ENCODE measurements at places on chromosomes 16 and 17.
A peak's percentile ranks its signal among the peaks of the same experiment; 100 is the strongest.

DNA sequence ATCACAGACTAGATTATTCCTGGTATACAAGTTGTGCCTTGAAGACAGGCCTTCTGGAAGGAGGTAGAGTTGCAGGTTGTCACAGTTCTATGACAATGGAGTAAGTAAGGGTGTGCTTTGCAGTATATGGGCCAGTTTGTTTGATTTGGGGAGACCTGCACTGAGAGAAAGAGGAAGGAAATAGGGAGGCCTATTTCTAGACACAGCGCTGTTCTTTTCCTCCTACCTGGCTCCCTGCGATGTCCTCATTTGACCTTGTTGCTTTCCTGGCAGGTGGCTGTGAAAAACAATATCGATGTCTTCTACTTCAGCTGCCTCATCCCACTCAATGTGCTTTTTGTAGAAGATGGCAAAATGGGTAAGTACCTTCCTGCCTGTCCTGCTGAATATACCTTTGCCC lies 22.5 kb upstream of the RASL10B start:
- no peak for DNase-seq

GRCh38 chr17:50102164-50102991 lies 7.2 kb downstream of the PDK2 start:
- no peak for DNase-seq

DNA sequence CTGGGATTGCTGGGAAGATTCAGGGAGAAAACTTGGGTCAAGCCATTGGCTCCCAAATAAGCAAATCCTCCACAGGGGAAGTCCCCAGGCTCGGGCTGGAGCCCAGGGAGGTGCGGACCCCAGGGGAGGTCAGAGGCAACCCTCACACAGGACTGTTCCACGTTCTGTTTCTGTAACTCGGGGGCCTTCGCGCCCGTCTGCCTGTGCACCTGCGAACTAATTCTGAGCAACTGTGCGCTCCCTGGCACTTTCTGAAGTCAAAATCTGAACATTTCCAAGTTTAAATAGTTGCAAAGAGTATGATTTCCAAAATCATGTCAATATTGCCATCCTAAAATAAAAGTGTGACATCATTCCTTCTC lies 16.8 kb downstream of the TIMM22 start:
- DNase-seq: no peak

- DNase-seq: no peak
These were observed 172.0 kb upstream of the CIBAR2 start for GRCh38 chr16:85284141-85284817.

GRCh38 chr17:20009302-20010098 lies at the start of gene SPECC1:
Gene SPECC1 (plus strand): TSS chr17:20009359. CDS start chr17:20096652, 87,293 bp downstream.
- peak; percentile 98 for DNase-seq

DNA sequence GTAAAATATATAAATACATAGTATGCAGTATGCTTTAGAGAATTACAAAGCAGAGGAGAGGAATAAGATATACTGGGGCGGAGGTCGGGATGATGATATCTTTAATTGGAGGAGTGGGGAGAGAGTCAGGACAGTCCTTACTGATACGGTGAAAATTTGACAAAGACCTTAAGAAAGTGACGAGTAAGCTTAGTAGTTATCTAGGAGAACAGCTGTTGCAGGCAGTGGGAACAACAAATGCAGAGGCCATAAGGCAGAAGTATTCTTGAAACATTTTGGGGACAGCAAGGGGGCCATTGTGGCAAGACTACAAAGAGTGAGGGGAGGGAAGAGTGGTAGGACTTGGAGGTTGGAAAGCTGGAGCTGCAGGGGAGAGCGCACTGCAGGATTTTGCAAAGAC lies 22.3 kb upstream of the CDC6 start:
- DNase-seq: no peak

- no peak for DNase-seq
These were observed 71.6 kb downstream of the GPR139 start for GRCh38 chr16:20001856-20002707.

DNA sequence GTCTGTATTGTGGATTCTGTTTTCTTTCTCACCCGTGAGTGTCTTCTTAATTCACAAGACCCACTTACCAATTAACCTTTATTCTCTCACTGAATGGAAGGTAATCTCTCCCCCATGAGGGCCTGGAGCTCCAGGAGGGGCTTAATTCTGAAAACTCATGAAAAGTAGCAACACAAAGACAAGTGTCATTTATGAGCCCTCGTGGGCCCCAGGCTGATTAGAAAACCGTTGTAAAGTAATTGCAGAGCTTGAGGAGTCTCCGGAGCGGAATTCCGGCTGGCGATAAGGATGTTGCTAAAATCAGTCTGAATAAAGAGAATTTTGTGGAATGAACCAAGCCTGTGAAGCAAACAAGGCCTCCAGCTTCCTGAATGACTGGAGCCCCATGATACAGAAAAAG lies 301.5 kb downstream of the HAPSTR1 start:
- DNase-seq: no peak

GRCh38 chr16:11361701-11362451 lies 16.6 kb downstream of the RMI2 start:
- no peak for DNase-seq

DNA sequence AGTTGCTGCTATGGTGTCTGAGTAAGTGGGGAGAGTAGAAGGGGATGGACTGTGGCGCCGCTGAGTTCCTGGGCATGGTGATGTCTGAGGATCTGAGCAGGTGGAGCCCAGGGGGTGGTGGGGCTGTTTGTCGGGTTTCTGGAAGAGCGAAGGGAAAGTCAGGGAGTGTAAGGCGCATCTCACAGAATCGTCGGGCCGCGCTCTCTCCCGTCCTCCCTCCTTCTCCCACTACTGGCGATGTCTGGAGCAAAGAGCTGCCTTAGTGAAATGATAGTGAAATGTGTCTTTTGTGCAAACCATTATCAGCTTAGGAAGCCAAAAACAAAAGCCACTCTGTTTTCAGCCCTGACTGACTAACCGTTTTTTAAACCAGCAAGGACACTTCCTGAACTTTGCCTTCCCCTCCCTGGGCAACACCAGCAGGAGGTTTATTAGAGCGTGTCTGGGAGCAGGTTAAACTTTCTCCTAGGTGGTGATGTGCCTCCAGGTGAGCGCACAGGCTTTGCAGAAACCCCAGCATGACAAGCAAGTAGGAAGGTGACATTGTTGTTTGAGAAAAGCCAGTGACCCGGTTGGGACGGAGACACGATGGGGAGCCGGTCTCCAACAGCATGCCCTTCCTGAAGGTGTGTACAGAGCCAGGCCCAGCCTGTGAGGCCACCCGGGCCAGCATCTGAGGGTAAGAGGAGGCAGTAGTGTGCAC lies 49.1 kb downstream of the RAB11FIP3 start:
- DNase-seq: no peak

GRCh38 chr17:67056746-67057490 lies 12.6 kb downstream of the CACNG1 start:
- no peak for DNase-seq

DNA sequence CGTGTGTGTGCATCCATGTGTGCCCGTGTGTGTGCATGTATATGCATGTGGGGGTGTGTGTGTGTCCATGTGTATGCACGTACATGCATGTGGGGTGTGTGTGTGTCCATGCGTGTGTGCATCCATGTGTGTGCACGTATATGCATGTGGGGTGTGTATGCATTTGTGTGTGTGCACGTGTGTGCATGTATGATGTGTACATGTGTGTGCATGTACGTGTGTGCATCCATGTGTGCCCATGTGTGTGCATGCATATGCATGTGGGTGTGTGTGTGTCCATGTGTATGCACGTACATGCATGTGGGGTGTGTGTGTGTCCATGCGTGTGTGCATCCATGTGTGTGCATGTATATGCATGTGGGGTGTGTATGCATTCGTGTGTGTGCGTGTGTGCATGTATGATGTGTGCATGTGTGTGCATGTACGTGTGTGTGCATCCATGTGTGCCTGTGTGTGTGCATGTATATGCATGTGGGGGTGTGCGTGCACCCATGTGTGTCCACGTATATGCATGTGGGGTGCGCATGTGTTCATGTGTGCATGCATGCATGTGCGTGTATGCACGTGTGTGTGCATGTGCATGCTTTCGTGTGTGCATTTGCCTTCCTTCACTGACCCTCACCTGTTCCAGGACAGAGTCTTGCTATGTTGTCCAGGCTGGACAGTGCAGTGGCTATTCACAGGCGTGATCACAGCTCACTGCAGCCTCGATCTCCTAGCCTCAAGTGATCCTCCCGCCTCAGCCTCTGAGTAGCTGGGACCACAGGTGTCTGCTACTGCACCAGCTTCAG lies 129.6 kb upstream of the TNRC6C start:
- DNase-seq: no peak

- DNase-seq: no peak
These were observed 16.4 kb upstream of the SEC14L1 start for GRCh38 chr17:77124192-77124889.

- no peak for DNase-seq
These were observed 460.9 kb downstream of the SLC39A11 start for GRCh38 chr17:72631568-72631948.

DNA sequence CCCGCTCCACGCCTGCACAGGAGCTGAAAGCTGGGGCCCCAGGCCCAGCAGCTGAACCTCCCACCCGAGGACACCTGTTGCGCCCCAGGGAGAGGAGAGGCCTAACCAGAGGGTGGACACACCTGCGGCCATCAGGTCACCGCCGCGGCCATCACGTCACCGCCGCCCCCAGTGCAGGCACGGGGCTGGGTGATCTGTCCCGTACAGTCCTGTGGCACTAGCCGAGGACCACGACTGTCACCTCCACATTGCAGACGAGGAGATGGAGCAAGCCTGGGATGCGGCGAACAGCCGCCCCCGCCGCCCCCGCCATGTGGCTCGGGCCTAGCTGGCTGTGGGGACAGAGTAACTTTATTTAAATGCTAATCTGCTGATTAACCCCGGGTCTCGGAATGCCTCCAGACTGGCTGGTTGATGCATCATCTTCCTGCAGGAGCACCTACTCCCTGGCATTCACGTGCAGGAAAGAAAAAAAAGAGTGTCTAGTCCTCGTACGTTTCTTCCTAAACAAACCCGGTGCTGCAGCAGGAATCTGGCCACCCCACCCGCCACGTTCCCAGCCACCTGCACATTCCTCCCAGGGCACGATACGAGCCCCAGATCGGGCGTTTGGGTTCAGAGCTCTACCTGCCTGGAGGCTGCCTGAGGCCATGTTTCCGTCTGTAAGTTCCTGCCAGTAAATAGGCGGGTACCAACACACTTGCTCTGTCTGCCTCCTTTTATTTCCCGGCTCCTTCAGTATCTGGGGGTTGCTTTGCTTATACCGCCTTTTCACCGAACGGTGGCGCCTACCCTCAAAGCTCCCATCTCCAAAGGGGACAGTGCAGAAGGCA lies 29.9 kb downstream of the PIEZO1 start:
- DNase-seq: no peak

GRCh38 chr16:83968306-83968851 lies 335 bp downstream of the NECAB2 start:
- DNase-seq: no peak

DNA sequence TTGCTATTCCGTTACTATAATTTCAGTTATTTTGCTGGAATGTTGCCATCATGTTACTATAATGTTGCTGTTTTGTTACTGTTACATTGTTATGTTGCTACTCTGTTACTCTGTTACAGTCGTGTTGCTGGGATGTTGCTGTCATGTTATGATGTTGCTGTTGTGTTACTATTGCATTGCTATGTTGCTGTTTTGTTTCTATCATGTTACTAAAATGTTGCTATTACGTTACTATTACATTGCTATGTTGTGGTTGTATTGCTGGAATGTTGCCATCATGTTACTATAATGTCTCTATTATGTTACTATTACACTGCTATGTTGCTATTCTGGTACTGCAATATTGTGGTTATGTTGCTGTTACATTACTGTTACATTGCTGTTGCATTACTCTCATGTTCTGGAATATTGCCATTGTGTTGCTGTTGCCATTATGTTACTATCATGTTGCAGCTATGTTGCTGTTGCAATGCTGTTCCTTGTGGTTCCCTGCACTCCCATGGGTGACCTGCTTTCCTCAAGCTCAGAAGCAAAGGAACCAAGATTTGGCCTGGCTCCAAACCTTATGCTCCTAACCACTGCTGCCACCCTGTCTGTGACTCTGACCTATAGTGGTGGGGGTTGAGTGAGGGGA lies 64.4 kb downstream of the ABCC6 start:
- no peak for DNase-seq

DNA sequence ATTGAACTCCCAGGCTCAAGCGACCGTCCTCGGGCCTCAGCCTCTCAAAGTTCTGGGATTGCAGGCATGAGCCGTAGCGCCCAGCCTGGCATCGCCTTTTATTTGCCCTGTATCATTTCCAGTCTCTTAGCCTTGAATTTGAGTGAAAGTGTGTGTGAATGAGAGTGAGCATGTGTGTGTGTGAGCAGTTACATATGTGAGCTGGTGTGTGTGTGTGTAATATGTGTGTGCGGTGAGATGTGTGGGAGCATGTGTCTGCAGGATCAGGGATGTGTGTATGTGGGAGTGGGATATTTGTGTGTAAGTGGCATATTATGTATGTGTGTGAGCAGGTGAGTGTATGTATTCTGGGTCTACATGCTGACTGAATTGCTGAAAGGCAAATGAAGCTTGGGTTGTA lies 5.5 kb downstream of the RAB11FIP3 start:
- DNase-seq: no peak

GRCh38 chr17:79749156-79749815 lies 18.5 kb downstream of the ENPP7 start:
- no peak for DNase-seq

DNA sequence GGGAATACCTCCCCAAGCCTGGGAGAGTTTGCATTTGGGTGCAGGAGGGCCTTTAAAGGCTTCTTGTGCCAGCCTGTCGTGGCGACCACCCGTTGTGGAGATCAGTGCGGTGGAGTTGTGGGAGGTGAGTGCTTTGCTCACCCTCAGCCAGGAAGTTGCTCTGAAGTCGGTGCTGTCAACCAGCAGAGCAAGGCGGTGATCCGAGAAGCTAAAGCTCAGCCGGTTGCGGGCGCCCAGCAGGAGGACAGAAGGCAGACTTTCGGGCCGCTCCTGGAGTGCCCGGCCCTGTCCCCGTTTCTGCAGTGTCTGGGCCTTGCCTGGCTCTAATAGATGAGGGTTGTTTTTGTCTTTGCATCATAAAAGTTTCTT lies 1.4 kb downstream of the UBE2I start:
- DNase-seq: no peak

- DNase-seq: no peak
These were observed 10.3 kb upstream of the ITGAX start for GRCh38 chr16:31344712-31345111.

- no peak for DNase-seq
These were observed 765.5 kb downstream of the KCNJ2 start for GRCh38 chr17:70934835-70935234.

DNA sequence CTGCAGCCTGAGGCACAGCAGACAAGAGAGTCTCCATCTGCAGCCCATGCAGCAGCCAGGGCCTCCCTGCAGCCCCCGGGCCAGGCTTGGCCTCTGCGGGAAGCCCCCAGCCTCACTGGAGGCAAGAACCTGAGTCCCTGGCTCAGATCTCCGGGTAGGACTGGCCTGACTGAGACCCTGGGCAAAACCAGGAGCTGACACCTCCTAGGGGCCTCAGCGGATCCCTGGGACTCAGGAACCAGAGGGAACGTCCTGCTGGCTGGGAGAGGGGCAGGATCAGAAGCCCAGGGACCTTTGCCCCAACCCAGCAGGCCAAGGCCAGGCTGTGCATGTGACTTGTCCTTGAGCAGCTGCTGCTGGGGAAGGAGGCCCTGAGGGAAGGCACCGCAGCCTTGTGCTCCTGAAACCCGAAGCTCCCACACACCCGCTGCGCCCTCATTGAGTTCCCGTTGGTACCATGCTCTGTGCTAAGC lies 1.7 kb upstream of the PRSS21 start:
- no peak for DNase-seq

- no peak for DNase-seq
These were observed 341.2 kb downstream of the GRIN2A start for GRCh38 chr16:9840761-9841665.

All from memory B cell (primary cell).